ENCODE measurements at places on chromosomes 7 and 10.

- DNase-seq: no peak
Measured at GRCh38 chr7:43449577-43449976, 133.3 kb upstream of the STK17A start.

DNA sequence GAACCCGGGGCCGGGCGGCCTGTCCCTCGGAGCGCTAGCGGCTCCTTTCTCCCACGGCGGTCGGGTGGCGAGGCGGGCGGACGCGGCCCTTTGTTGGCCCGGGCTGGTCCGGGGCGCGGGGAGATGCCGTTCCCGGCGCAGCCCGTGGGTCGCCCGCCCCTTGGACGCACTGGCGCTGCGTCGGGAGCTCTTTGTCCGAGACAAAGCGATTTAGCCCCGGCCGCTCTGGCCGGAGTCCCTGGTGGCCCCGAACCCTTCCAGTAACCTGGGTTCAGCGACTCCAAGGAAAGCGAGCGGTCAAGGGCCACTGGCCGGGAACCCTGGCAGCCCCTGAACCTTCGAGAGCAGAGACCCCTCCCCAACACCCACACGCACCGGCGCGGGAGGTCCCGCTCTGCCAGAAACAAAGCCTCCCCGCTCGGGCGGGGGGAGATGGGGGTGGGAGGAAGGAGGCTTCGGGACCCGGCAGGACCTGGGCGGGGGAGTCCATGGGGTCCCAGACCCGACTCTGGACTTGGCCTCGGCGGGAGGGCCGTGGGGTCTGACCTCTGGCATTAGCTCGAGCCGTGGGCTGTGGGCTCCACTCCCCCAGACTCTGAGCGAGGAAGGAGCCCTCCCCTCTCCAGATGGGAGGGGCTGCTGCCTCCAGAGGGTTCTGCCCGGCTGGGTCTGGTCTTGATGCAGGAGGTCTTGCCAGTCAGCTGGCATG is 836 bp downstream of the DPYSL4 start:
- DNase-seq: no peak

- DNase-seq: no peak
Measured at GRCh38 chr7:139431459-139431858, 52.0 kb downstream of the KLRG2 start.

GRCh38 chr10:12800302-12800701 is 201.2 kb downstream of the CCDC3 start:
- no peak for DNase-seq

DNA sequence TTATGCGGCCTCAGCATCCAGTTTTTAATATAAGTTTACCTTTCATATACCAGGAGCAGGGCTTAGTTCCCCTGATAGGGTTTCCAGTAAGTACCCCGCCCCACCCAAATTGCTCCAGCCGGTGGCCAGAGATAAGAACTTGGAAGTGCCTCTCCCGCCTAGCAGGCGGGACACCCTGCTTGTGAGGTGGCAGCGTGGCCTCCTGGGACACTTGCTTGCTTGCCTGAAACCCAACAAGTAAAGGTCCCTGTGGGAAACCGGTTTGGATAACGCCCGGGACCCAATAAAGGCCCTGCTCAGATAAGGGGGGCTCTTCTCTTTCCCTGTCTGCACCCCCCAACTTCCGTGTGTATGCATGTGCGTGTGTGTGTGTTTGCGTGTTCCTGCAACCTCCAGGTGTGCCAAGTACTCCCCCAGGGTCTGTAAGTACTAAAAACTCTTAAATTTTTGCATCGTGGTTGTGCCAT is 154.3 kb downstream of the ARHGAP21 start:
- no peak for DNase-seq

- DNase-seq: no peak
Measured at GRCh38 chr7:101922631-101923601, 105.5 kb downstream of the CUX1 start.

DNA sequence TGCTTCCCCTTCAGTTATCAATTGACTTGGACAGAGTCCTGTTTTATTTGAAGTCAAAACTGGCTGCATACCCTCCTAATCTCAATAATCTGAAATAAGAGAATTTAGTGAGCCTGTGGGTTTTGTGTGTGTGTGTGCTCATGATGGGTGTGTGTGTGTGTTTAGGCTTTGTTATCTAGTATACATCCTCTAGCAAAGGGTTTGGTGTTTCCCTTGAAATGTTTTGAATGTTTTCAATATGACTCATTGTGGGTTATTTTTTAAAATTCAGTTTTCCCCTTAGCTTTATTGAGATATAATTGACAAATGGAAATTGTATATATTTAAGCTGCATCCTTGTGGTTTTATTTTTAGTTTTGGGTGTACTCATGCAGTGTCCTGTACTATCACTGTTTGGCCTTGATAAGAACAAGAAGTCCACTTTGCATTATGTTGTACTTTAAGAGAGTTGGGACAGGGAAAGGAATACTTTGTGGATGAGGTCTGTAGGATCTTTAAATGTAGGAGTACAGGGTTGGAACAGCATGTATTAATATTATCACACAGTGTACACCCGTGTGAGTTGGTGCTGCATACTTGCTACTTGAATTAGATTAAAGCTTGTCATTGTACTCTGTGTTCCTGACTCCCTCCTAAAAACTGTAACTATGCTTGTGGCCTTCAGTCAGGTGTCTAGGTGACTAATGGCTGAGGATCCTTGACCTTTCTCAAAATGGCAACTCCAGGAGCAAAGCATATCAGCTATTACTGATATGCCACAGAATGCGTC is 58.3 kb downstream of the VCL start:
- DNase-seq: no peak

DNA sequence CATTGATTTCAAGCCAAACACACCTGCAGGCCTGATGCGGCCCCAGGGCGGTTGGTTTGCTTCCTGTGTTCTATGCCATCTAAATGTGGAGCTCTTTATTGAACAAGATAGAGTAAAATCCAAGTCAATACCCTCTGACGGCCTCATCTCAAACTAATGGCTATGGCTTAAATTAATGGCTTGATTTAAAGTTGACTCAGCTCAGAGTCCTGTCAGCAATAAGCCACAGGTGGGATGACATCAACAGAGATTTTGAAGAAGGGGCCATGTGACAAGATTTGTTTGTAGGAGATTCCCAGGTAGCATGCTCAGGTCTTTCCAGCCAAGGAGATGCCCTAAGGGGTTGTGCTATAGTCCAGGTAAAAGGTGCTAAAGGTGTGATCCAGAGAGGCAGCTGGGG is 66.7 kb upstream of the ZNF32 start:
- no peak for DNase-seq

DNA sequence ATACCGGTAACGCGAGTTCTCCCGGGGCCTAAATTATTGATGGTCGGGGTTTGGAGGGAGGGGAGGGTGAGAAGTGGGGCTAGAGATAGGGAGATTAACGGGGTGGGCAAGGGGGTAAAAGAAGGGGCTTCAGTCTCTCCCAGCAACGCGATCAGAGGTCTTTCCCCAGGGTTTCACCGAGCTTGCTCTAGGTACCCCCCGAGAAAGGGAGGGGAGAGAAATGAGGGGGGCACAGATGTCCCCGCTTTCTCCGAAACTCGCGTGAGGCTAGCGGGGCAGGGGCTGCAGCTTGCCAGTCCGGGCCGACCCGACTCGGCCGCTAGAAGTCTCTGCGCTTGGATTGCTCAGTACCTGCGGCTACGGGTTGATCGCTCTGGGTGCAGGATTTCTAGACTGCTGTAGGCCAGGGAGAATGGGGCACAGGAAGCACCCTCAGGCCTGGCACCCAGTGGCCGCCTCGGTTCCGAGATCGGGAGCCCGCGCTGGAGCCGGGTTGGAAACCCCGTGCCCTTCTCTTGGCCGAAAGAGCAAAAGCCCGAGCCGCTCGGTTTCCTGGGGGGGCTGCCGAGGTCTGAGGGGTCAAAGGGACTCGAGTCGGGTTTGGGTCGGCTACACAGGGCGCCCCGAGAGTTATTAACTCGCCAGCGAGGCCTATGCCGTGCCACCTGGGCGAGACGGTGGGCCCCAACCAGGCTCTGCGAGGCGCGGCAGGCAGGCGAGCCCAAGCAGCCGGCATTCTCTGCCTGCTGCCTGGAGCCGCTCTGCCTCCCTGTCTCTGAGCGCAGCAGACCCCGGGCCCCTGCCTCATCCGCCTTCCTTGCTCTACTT is 3.1 kb downstream of the PAX2 start:
- no peak for DNase-seq
